ENCODE measurements at places on chromosomes 7 and 10.

- no peak for DNase-seq
These were observed 913 bp downstream of the NPY start for GRCh38 chr7:24284699-24285506.

GRCh38 chr7:125695626-125696025 is 766.0 kb upstream of the POT1 start:
- no peak for DNase-seq

- DNase-seq = no peak
These were observed 63.1 kb downstream of the ZNRF2 start for GRCh38 chr7:30347226-30348082.

DNA sequence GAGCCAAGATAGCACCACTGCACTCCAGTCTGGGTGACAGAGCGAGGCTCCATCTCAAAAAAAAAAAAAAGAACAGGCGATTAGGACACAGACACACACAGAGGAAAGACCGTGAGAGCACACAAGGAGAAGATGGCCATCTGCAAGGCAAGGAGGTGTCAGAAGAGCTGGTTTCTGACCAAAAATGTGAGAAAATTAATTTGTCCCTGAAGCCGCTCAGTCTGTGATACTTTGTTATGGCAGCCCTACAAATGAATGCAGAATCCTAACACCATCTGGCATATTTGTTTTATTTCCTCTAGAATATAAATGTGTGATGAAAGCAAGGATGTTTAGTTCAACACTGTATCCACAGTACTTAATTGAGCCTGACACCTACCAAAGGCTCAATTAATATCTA is 69.7 kb downstream of the ZFAND4 start:
- no peak for DNase-seq

Measured in fibroblast of skin of right quadriceps (primary cell).